A549 treated with ZK216348 at 1 μM for 4 hours (cell line): ENCODE measurements at places on chromosomes 16 and 17. TPM values are rescaled to one million over a fixed set of nuclear protein-coding genes. Genes with fewer than 3 reads are reported as not detected.

Gene IRX5
- total RNA-seq: 1.3 to 2.8 TPM (median 2.0 TPM) in 5 replicates

Gene MYCBPAP
- 0.08 to 1.1 TPM (median 0.53 TPM) in 5 replicates for total RNA-seq

Gene ICAM2
- total RNA-seq: not detected in 5 replicates

Gene ELMO3
- total RNA-seq: 0.61 to 1.9 TPM (median 1.3 TPM) in 5 replicates

Gene SOX9
- 6.4 to 10.9 TPM (median 8.3 TPM) in 5 replicates for total RNA-seq

Gene KRTAP4-1
- total RNA-seq: 0.32 TPM in 1 of 5 replicates, not detected in the others

Gene ZPBP2
- not detected in 5 replicates for total RNA-seq

Gene PDF
- total RNA-seq: 16.0 to 47.7 TPM (median 44.6 TPM) in 5 replicates

Gene VAMP2
- 27.1 to 33.9 TPM (median 29.7 TPM) in 5 replicates for total RNA-seq

Gene TRPV3
- total RNA-seq: 0.15 to 0.92 TPM (median 0.33 TPM) in 5 replicates

Gene DBNDD1
- 38.4 to 67.1 TPM (median 61.3 TPM) in 5 replicates for total RNA-seq

Gene AGRP
- not detected in 5 replicates for total RNA-seq

Gene FAM171A2
- total RNA-seq: 1.3 to 5.2 TPM (median 4.5 TPM) in 5 replicates

Gene EZH1
- total RNA-seq: 10.2 to 14.6 TPM (median 13.3 TPM) in 5 replicates

Gene ANKRD40CL
- not detected in 5 replicates for total RNA-seq

Gene POLR3E
- total RNA-seq: 27.3 to 41.6 TPM (median 37.7 TPM) in 5 replicates

Gene SPATA32
- 0.11 to 0.41 TPM (median 0.19 TPM) in 5 replicates for total RNA-seq

Gene PIRT
- not detected in 5 replicates for total RNA-seq

Gene PPL
- total RNA-seq: 2.6 to 4.8 TPM (median 4.1 TPM) in 5 replicates

Gene RGS11
- total RNA-seq: 2.2 to 7.1 TPM (median 4.4 TPM) in 5 replicates

Gene KRTAP4-3
- not detected in 5 replicates for total RNA-seq

Gene SLC38A8
- total RNA-seq: not detected in 5 replicates

Gene MMP2
- total RNA-seq: 8.4 to 14.0 TPM (median 8.7 TPM) in 5 replicates

Gene BAIAP3
- total RNA-seq: 0.65 to 1.8 TPM (median 1.3 TPM) in 5 replicates

Gene CCL4L2
- total RNA-seq: not detected in 5 replicates

Gene G6PC1
- not detected in 5 replicates for total RNA-seq

Gene CDH11
- total RNA-seq: 0.34 to 0.72 TPM (median 0.47 TPM) in 5 replicates

Gene SDR42E1
- 1.2 to 1.7 TPM (median 1.4 TPM) in 5 replicates for total RNA-seq

Gene FSCN2
- total RNA-seq: 0.27 to 2.0 TPM (median 1.3 TPM) in 5 replicates

Gene CIITA
- total RNA-seq: 0.08 to 0.16 TPM (median 0.16 TPM) in 3 of 5 replicates, not detected in the others

Gene KRTAP4-6
- not detected in 5 replicates for total RNA-seq

Gene CSH2
- not detected in 5 replicates for total RNA-seq

Gene NLRC5
- total RNA-seq: 3.7 to 5.7 TPM (median 4.9 TPM) in 5 replicates
